Astrocyte of the hippocampus (primary cell): ENCODE measurements at places on chromosomes 4 and X.

GRCh38 chrX:73877687-73878086 is 314.7 kb downstream of the CHIC1 start:
- peak; percentile 31 for DNase-seq

DNA sequence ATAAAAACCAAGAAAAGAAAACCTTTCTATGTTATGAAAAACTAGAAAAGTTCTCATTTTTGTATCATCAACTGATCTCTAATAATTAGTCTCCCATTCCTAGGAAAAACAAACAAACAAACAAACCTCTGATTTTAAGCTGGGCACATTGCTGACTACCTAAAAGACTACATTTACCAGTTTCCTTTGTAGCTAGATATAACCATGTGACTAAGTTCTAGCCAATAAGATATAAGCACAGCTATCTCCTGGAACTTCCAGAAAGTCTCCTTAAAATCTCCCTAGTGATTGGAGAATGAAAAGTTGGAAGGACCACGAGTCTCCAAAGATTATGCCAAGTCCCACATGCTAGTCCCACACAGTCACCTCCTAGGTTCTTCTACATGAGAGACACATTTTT is 108.9 kb downstream of the NR3C2 start:
- no peak for DNase-seq

DNA sequence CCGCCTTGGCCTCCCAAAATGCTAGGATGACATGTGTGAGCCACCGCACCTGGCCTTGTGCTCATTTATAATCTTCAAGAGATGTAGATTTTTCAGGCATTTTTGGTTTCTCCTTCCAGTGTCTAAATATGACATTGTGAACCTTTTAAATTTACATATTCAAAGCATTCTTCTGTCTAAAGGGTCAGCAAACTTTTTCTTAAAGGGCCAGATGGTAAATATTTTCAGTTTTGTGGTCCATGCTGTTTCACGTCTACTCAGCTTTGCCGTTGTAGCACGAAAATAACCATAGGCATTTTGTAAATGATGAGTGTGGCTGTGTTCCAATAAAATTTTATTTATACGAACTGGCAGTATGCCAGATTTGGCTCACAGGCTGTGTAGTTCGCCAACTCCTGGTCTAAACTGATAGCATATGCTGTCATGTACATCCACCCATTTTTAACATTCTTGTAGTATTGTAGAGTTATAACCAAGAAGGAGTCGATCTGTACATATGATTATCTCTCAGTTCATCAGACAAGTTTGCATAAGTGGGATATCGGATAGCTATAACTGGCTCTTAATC is 12.7 kb upstream of the GCNA start:
- no peak for DNase-seq

GRCh38 chrX:41350150-41350975 is 16.4 kb downstream of the DDX3X start:
- peak; percentile 13 for DNase-seq

DNA sequence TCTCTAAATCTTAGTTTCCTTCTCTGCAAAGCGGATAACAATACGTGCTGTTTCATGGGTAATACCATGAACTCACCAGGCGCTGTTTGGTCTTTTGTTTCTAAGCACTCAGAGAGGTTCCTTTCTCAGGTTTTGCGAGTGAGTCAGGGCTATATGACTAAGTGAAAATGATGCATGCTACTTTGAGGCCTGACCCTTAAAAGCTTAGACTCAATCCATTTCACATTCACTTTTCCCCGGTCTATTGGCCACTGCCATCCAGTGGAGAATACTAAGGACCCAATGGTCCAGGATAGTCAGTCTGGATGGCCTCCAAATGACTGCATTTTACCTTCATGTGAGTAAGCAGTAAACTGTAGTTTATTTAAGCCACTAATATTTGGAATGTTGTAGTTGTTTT is 400.8 kb upstream of the SLIT2 start:
- DNase-seq, result peak; percentile 87

DNA sequence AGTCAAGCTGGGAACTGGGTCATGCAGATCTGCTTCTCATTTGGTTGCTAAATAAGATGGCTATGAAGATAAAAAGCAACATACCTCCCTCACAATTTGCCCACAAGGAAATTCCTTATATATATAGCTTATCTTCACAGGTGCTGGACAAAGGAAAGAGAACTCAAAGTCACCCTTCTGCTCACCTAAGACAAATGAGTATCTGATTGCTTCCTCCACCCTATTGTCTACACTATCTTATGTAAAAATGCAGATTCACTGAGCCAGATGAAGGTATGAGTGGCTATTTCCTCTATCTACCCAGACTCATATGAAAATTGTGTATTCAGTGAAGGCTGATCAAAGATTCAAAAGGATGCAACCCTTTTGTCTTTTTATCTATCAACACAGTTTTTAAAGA is 50.8 kb downstream of the CHM start:
- no peak for DNase-seq

GRCh38 chr4:26388671-26389070 is 67.9 kb downstream of the RBPJ start:
- no peak for DNase-seq

GRCh38 chr4:24197955-24198354 is 308.1 kb upstream of the PPARGC1A start:
- peak; percentile 44 for DNase-seq

DNA sequence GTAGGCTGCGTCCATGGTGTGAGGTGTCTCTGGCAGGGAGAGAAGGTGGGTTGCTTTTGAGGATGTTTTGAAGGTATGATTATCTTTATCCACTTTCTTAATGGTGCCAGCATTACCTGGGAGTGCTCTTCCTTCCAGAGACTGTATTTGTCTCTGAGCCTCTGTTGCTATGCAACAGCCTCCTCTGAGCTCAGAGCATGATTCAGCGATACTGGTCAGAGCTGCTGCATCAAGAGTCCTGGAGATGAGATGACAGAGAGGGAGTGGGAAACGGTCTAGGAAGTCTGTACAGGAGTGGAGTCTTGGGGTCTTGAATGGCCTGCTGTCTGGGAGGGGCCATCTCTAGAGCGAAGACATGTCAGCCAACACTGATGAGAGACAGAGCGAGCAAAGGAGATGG is 104.4 kb upstream of the RAB40AL start:
- DNase-seq, result peak; percentile 71
